Ecto neural progenitor cell (in vitro differentiated cells): ENCODE measurements at places on chromosomes 2 and 18.

GRCh38 chr2:240351826-240352426 is 83.5 kb upstream of the GPC1 start:
- no peak for DNase-seq

DNA sequence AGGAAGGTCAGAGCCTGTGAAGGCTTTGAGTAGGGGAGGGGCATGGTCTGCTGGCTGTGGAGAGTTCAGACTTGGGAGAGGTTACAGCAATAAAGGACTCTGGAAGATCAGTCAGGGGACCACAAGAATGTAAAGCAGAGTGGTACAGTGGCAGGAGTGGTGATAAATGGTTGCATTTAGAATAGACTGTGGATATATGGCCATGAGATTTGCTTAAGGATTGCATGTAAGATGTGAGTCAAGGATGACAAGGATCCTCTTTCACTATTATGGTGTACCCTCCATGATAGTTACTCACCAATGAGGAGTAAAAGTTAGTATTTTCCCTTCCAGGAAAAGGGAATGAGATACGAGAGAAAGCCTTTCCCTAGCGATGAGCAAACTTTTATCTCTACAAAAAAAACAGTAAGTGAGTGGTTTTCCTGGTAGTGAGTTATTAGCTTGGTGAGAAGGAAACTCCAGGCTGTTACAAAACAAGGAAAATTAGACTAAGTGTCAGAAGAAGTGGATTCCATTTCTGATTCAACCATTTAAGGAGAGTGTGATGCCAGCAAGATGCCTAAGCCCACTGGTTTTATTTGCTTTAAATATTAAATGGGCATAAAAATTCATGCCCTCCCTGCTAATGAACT is 818.0 kb upstream of the ACVR2A start:
- no peak for DNase-seq

DNA sequence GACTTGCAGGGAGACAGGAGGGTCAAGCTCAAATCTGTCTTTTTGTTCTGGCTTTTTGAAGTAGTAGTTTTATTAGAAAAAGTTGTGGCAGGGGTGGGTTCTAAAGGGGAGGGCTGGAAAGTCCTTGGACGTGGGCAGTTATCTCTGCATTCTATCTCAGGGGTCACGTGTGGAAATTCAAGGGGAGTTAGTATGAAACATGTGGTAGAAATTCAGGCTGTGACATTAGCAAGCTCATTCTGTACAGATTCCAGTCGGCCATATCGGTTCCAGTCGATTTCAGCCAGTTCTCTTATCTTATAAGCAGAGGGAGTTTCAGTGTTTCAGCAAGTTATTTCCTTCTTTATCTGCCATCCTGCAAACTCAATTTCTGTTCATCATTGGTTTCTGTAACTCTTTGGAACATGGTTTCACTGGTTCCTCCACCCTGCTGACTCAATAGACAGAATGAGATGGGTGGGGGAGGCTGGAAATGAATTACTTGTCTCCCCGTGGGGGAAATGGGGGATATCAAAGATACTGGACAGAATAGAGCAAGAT is 53.0 kb downstream of the RAB27B start:
- DNase-seq: no peak

DNA sequence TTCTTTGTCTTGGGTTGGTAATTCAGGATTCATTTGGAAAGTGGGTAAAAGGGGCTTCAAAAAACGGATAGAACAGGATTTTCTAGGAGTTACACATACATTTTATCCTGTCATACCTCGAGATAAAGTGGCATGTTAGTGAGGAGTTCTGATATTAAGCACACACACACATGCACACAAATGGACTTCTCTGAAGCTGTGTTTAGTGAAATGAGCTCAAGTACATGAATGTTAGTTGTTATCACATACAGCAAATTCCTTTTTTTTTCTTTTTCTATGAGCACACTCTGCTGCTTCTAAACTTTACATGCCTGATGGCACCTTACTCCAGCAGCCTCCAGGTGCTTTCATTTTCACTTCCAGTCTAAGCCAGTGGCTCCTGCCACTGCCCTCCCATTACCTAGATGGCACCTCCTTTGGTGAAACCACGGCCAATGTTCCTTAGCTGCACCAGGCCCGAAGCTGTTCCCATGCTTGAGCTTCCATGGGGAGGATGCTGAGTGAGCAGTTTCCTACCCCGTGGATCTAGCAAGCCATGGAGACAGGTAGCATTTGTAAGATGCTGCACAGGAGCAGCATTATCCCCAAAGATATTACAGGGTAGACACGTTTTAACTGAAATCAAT is 49.7 kb downstream of the STAT1 start:
- no peak for DNase-seq

- DNase-seq: no peak
Measured at GRCh38 chr18:78970774-78971333, 8.8 kb upstream of the SALL3 start.
